ENCODE measurements at places on chromosomes 3 and 15. TPM values are rescaled to one million over a fixed set of nuclear protein-coding genes. Genes with fewer than 3 reads are reported as not detected.

The MESP1 gene
- total RNA-seq = 3.1 TPM

DNA sequence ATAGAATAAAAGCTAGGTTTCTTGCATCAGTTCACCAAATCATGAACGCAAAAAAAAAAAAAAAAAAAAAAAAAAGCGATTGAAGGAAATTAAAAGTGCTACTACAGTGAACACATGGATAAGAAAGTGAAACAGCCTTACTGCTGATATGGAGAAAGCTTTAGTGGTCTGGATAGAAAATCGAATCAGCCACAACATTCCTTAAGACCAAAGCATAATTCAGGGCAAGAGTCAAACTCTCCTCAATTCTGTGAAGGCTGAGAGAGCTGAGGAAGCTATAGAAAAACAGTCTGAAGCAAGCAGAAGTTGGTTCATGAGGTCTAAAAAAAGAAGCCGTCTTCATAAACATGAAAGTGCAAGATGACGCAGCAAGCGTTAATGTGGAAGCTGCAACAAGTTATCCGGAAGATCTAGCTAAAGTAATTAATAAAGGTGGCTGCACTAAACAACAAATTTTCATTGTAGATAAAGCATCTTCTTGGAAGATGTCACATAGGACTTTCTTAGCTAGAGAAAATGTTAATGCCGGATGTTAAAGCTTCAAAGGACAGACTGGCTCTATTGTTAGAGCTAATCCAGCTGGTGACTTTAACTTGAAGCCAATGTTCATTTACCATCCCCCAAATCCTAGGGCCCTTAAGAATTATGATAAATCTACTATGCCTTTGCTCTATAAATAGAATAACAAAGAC lies 19.2 kb downstream of the P3H2 start:
- no peak overlapping the region for H3K27ac ChIP-seq
- DNase-seq = no peak
- H3K4me1 ChIP-seq = peaks cover 2% of the 10 kb centered on the region
- H3K27me3 ChIP-seq = peaks cover 34% of the 10 kb centered on the region

DNA sequence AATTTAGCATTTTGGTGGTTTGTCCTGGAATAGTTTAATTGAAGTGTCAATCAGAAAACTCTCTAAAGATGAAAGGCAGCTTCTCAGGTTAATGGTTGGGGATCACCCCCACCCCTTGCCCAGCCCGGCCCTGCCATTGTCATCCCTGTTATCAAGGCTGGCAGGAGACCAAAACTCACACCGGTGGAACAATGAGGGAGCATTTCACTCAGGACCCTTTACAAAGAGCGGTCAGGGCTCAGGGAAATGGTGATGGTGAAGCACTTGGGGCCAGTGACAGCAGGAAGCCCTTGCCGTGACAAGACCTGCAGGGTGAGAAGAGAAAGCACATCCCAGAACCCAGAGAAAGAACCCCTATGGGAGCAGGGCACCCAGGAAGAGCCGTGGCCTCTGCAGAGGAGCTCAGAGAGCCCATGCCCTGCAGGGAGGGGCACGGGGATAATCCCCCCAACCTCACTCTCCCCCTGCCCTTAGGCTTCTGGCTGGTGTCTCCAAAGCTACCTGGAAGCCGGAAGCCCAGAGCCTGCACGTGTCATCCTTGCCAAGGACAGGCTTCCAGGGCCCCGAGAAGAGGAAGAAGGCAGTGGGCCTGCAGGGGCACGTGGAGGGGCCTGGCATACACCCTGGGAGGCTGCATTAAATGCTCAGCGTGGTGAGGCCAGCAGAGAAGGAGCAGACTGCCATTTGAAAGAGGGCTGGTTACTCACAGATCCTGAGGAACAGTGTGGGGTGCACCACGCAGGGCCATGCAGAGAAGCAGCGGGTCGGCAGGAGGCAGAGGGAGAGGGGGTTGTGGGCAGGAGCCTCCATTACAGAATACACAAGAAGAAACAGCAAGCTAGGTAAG lies 80.6 kb upstream of the PRR20G start:
- H3K36me3 ChIP-seq = no peaks in the 10 kb centered on the region
- peaks cover 24% of the 10 kb centered on the region for H3K27me3 ChIP-seq
- DNase-seq = no peak
- no peaks in the 10 kb centered on the region for H3K4me1 ChIP-seq
- no peak overlapping the region for H3K27ac ChIP-seq

- H3K27me3 ChIP-seq = no peaks in the 10 kb centered on the region
- no peak for DNase-seq
- no peaks in the 10 kb centered on the region for H3K36me3 ChIP-seq
- no peak overlapping the region for H3K27ac ChIP-seq
- H3K4me1 ChIP-seq = peaks cover 30% of the 10 kb centered on the region
Measured at GRCh38 chr15:31239409-31239808, 87.2 kb upstream of the KLF13 start.

DNA sequence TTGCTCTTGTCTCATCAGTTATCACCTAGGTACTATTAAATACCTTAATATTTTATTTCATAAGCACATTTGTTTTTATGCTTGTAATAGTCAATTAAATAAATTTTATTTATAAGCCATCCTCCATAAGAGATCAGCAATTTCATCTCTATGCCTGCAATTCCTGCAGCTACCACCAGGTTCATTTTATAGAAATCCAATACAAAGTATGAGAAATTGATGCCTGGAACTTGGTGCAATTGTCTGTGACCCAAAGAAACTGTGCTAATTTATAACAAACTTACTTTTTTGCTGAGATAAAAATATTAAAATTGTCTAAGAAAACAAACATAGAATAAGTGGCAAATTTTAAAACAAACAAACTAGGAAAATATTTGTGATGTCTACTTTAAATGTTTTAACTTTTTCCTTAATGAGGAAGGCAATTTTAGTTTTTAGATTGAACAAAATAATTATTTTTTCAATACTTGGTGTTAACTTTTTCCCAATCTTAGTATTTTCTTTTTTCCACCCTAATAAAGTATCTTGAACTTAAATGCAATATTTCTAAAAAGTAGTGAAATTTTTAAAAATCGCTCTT lies 1026.6 kb downstream of the ROBO1 start:
- H3K4me1 ChIP-seq = no peaks in the 10 kb centered on the region
- no peak for DNase-seq
- H3K27ac ChIP-seq = no peak overlapping the region
- H3K36me3 ChIP-seq = no peaks in the 10 kb centered on the region
- no peak overlapping the region for H3K4me3 ChIP-seq
- no peaks in the 10 kb centered on the region for H3K27me3 ChIP-seq

- no peaks in the 10 kb centered on the region for H3K4me1 ChIP-seq
- H3K4me3 ChIP-seq = no peak overlapping the region
- peaks cover 15% of the 10 kb centered on the region for H3K27me3 ChIP-seq
- H3K27ac ChIP-seq = no peak overlapping the region
Measured at GRCh38 chr3:69445024-69445423, 59.1 kb upstream of the FRMD4B start.

The LSMEM2 gene
- not detected for total RNA-seq

DNA sequence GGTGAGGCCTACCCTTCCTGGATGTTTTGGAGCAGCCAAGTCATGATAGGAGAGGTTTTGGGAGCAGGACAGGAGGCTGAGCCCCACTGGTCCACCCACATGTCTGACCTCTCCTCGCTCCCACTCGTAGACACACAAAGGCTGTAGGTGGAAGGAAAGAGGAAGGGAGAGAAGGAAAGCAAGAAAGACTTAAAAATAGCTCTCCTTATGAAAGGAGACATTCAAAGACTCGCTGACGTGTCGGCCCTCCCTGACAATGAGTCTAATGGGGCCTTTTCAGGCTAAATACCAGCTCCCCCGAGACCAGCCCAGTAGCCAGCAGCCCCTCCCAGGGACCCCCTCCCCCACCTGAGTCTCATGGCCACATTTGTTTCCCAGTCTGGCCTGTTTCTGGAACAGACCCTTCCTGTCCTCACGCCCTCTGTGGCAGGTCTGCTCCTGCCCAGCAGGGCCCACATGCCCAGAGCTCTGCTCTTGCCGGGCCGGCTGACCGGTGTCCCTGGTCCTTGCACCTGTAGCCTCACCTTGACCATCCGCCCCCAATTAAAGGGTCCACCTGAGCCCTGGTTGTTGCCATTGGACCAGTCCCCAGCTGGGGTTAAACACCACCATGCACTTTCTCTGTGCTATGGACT lies 49.3 kb downstream of the FGD5 start:
- H3K27me3 ChIP-seq = peaks cover 8% of the 10 kb centered on the region
- H3K4me3 ChIP-seq = no peak overlapping the region
- no peaks in the 10 kb centered on the region for H3K36me3 ChIP-seq
- no peak overlapping the region for H3K27ac ChIP-seq
- DNase-seq = no peak

DNA sequence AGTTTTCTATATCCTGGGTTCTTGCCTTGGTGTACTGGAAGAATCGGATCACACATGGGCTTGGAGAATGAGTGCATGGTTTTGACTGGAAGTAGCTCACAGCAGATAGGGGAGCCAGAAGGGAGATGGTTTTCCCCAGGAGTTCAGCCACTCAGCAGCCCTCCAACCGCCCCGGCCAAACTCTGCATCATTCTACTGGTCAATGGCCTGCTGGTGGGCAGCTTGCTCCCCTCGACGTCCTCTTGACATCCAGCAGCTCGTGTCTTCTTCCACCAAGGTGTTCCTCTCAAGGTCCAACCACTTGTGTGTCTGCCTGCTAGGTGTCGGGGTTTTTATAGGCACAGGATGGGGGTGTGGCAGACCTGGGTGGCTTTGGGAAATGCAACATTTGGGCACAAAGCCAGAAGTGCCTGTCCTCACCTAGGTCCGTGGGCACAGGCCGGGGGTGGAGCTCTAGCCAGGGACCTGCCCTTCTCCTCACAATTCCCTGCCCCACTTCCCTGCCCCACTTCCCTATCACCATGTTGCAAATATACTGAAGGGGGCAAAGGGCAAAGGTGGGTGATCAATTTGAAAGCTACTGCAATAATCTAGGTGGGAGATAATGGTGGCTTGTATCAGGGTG lies 3.0 kb upstream of the GTPBP8 start:
- no peak overlapping the region for H3K4me3 ChIP-seq
- no peak for DNase-seq
- peaks cover 54% of the 10 kb centered on the region for H3K4me1 ChIP-seq
- no peak overlapping the region for H3K27ac ChIP-seq

DNA sequence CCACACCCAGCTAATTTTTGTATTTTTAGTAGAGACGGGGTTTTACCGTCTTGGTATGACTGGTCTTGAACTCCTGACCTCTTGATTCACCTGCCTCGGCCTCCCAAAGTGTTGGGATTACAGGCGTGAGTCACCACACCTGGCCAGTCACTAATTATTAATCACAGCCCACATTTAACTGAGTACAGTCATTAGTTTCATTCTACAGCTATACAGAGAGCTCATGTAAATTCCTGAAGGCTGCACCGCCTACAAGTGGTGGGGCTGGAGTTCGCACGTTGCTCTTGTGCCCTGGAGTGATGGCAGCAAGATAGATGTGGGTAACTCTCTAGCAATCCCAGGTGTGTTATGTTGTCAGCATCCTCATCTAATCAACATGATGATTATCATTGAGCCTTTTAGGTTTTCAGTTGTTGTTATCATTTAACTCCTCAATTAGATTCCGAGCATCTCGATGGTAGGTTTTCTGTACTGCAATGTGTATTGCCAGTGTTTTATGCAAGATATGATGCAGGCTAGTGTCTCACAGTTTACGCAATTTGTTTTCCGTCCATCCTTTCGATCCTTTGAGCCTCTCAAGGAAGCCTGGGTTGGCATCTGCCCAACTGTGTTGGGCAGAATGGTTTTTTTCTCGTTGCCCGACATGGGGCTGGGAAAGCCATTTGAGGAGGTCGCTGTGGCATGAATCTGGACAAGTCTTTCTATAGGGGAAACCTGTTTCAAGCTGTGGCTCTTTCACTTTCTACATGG lies 216.3 kb downstream of the LPP start:
- H3K27ac ChIP-seq = no peak overlapping the region
- no peaks in the 10 kb centered on the region for H3K36me3 ChIP-seq
- H3K4me1 ChIP-seq = no peaks in the 10 kb centered on the region
- DNase-seq = no peak

GRCh38 chr3:167166594-167167253 lies 213.4 kb downstream of the ZBBX start:
- DNase-seq = no peak
- H3K27ac ChIP-seq = no peak overlapping the region
- no peaks in the 10 kb centered on the region for H3K4me1 ChIP-seq
- H3K4me3 ChIP-seq = no peak overlapping the region

The TMEM207 gene
- not detected for total RNA-seq

The MTMR10 gene
- 21.4 TPM for total RNA-seq

The TTLL3 gene
- total RNA-seq = 40.4 TPM

DNA sequence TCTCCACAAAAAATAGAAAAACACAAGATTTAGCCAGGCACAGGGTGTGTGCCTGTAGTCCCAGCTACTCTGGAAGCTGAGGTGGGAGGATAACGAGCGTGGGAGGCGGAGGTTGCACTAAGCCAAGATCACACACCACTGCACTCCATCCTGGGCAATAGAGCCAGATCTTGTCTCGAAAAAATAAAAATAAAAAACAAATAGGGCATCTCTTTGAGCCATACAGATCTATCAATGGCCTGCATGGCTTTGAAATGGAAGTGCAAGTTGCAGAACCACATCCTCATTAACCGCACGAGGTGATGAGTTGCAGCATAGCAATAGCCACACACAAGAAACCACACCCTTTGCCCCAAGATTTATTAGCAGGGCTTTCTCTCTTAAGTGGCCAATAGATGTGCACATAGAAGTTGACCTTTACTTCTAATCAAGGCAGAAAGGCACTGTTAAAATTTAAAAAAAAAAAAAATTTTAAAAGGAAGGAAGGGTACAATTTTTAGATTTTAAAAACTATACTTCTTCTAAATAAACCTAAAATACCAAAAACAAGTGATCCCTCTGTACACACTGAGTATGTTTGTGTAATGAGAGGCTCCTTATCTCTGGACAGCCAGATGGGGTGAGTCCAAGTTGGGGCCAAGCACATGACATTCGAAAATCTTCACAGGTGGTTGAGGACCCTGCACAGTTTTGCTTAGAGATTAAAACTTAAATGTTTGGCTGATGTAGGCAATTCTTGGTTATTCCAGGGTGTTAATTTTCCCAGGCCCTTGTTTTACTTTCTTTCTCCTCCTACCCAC lies 53.4 kb downstream of the FILIP1L start:
- DNase-seq = peak; percentile 82
- no peaks in the 10 kb centered on the region for H3K27me3 ChIP-seq
- peaks cover 27% of the 10 kb centered on the region for H3K4me1 ChIP-seq
- no peaks in the 10 kb centered on the region for H3K36me3 ChIP-seq
- no peak overlapping the region for H3K4me3 ChIP-seq

GRCh38 chr15:101063212-101063611 lies 144.1 kb downstream of the LRRK1 start:
- H3K4me1 ChIP-seq = peaks cover 2% of the 10 kb centered on the region
- peaks cover 8% of the 10 kb centered on the region for H3K27me3 ChIP-seq
- no peak overlapping the region for H3K27ac ChIP-seq
- no peak overlapping the region for H3K4me3 ChIP-seq
- DNase-seq = no peak

The ZNF609 gene
- 36.8 TPM for total RNA-seq

GRCh38 chr15:63601704-63602185 lies 4.6 kb downstream of the FBXL22 start:
- H3K36me3 ChIP-seq = peaks cover 2% of the 10 kb centered on the region
- DNase-seq = no peak
- peaks cover 47% of the 10 kb centered on the region for H3K4me1 ChIP-seq
- H3K27me3 ChIP-seq = peaks cover 3% of the 10 kb centered on the region
- H3K4me3 ChIP-seq = peak overlapping the region; percentile 91

The ISG20 gene
- 155 TPM for total RNA-seq

The FAM81A gene
- total RNA-seq = 3.7 TPM

GRCh38 chr15:40623361-40623760 lies 29.3 kb downstream of the KNL1 start:
- H3K4me3 ChIP-seq = no peak overlapping the region
- peaks cover 52% of the 10 kb centered on the region for H3K36me3 ChIP-seq

Data from activated CD8-positive, alpha-beta memory T cell treated with anti-CD3 and anti-CD28 coated beads, Interleukin-2, amount 10 ng/mL, durations not matched to agents 7 days and 5 days (primary cell).